Tongue (tissue), 3 donors: ENCODE measurements at places on chromosomes 1 and 21. TPM values are rescaled to one million over a fixed set of nuclear protein-coding genes. Genes with fewer than 3 reads are reported as not detected.

Gene AURKAIP1
- total RNA-seq, result 75.3 TPM

Gene LRRC38
- total RNA-seq, result 14.0 TPM

Gene OR2T35
- total RNA-seq, result not detected

Gene RAB7B
- 10.7 TPM for total RNA-seq

Gene IL12RB2
- 2.5 TPM for total RNA-seq

Gene LRRC47
- total RNA-seq, result 43.3 TPM

Gene OR2T11
- not detected for total RNA-seq

Gene KIF17
- 2.4 TPM for total RNA-seq

Gene KRTAP6-2
- not detected for total RNA-seq

Gene TEX38
- total RNA-seq, result not detected

Gene TCP10L
- 1.4 TPM for total RNA-seq

Gene RORC
- total RNA-seq, result 13.7 TPM

Gene DNAJC8
- 33.7 TPM for total RNA-seq

Gene GUCA2B
- not detected for total RNA-seq

Gene WNT3A
- 1.6 TPM for total RNA-seq

Gene FOXO6
- total RNA-seq, result 16.2 TPM

Gene DR1
- 61.5 TPM for total RNA-seq

Gene PEAR1
- 13.6 TPM for total RNA-seq

Gene G0S2
- 19.1 TPM for total RNA-seq

Gene CYP4A11
- total RNA-seq, result not detected

Gene GBP4
- total RNA-seq, result 4.1 TPM

Gene CFAP298
- 30.2 TPM for total RNA-seq

Gene GPR89B
- total RNA-seq, result 18.5 TPM

Gene TMEM82
- total RNA-seq, result not detected

Gene C1orf94
- not detected for total RNA-seq

Gene ARID4B
- total RNA-seq, result 54.7 TPM

Gene ZBTB8A
- total RNA-seq, result 13.3 TPM

Gene RUSC1
- 23.0 TPM for total RNA-seq

Gene ILF2
- 136 TPM for total RNA-seq

Gene DNM3
- 7.1 TPM for total RNA-seq

Gene ELAPOR1
- 18.8 TPM for total RNA-seq

Gene GSTM1
- not detected for total RNA-seq

Gene FALEC
- total RNA-seq, result not detected

Gene BCL2L15
- total RNA-seq, result 0.41 TPM

Gene BSND
- total RNA-seq, result not detected

Gene SYT2
- total RNA-seq, result 0.21 TPM

Gene TRABD2B
- total RNA-seq, result 1.5 TPM

Gene POU3F1
- total RNA-seq, result 1.5 TPM

Gene OMA1
- total RNA-seq, result 58.6 TPM

Gene DMRTA2
- not detected for total RNA-seq

Gene L1TD1
- total RNA-seq, result 0.41 TPM

Gene PLA2G2F
- total RNA-seq, result not detected

Gene LCE1E
- total RNA-seq, result not detected

Gene ZZZ3
- 98.3 TPM for total RNA-seq

Gene CFHR4
- not detected for total RNA-seq

Gene UBE2U
- not detected for total RNA-seq

Gene GPR37L1
- total RNA-seq, result 0.41 TPM

Gene EPHA2
- total RNA-seq, result 62.2 TPM

Gene PITHD1
- total RNA-seq, result 43.8 TPM

Gene OLIG2
- not detected for total RNA-seq

Gene CPT2
- 20.6 TPM for total RNA-seq

Gene RBP7
- 6.2 TPM for total RNA-seq

Gene KCTD3
- 67.5 TPM for total RNA-seq

Gene LCE3D
- total RNA-seq, result not detected

Gene GNAT2
- 0.21 TPM for total RNA-seq
